ENCODE measurements at places on chromosomes 6 and 20. TPM values are rescaled to one million over a fixed set of nuclear protein-coding genes. Genes with fewer than 3 reads are reported as not detected.

GRCh38 chr6:88177961-88178464 lies 11.9 kb upstream of the CNR1 start:
- H3K27ac ChIP-seq: no peak overlapping the region
- peaks cover 15% of the 10 kb centered on the region for H3K4me1 ChIP-seq
- H3K27me3 ChIP-seq: no peaks in the 10 kb centered on the region
- no peak for DNase-seq
- no peak overlapping the region for H3K4me3 ChIP-seq
- no peaks in the 10 kb centered on the region for H3K36me3 ChIP-seq

GRCh38 chr6:38988736-38989449 lies 59.7 kb upstream of the GLP1R start:
- no peaks in the 10 kb centered on the region for H3K27me3 ChIP-seq
- H3K4me3 ChIP-seq: no peak overlapping the region
- no peak overlapping the region for H3K27ac ChIP-seq
- H3K4me1 ChIP-seq: no peaks in the 10 kb centered on the region
- DNase-seq: no peak

- no peaks in the 10 kb centered on the region for H3K27me3 ChIP-seq
- no peaks in the 10 kb centered on the region for H3K36me3 ChIP-seq
Measured at GRCh38 chr6:132011582-132011981, 60.4 kb upstream of the CCN2 start.

- no peak for DNase-seq
- H3K4me3 ChIP-seq: no peak overlapping the region
- no peaks in the 10 kb centered on the region for H3K4me1 ChIP-seq
- no peaks in the 10 kb centered on the region for H3K27me3 ChIP-seq
- no peak overlapping the region for H3K27ac ChIP-seq
Measured at GRCh38 chr6:128801621-128802020, 81.3 kb upstream of the LAMA2 start.

DNA sequence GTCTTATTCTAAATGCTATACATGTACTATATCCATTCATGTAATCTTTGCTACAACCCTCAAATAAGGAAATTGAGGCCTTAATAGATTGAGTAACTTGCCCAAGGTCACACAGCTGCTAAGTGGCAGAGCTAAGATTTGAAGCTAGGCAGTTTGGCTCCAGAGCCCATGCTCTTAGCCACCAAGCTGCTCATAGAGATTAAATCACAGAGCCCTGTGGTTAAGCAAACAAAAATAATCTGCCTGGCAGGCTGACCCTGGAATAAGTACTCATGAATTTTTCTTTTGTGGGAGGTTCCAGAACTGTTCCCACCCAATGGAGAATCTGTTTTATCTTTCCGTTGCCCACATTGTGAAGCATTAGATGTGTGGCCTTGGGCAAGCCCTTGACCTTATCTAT lies 7.4 kb downstream of the AAR2 start:
- no peaks in the 10 kb centered on the region for H3K4me1 ChIP-seq
- no peak overlapping the region for H3K4me3 ChIP-seq
- no peak for DNase-seq
- peaks cover 18% of the 10 kb centered on the region for H3K36me3 ChIP-seq

DNA sequence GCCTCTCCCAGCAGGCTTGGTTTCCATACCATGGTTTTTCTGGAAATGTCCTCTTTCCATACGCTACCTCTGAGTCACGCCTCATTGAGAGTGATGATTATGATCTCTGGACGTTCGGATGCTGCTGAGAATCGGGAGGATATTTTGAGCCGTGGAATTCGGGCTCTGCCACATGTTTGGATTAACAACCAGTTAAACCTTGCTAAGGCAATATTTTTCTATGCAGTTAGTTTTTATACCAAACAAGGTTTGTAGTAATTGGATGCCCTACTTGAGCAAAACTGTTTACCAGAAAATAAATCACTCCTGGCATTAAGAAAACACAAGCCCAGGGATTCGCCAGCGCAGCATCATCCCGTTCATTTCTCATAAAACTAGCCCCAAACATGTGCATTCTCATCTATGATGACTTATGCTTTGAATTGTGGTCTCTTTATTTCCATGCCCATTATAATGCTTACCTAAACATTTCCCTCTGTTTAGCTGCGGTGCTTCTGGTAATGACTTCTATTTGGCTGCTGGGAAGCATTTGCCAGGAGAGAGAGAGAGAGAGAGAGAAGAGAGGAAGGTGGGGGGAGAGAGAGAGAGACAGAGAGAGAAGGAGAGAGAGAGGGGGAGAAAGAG lies 198.9 kb downstream of the CLIC5 start:
- no peaks in the 10 kb centered on the region for H3K36me3 ChIP-seq
- no peak overlapping the region for H3K27ac ChIP-seq
- no peaks in the 10 kb centered on the region for H3K4me1 ChIP-seq
- no peaks in the 10 kb centered on the region for H3K27me3 ChIP-seq
- H3K4me3 ChIP-seq: no peak overlapping the region
- no peak for DNase-seq

GRCh38 chr6:158353883-158354877 lies 41.9 kb downstream of the TULP4 start:
- H3K4me3 ChIP-seq: no peak overlapping the region
- H3K27ac ChIP-seq: no peak overlapping the region
- H3K27me3 ChIP-seq: no peaks in the 10 kb centered on the region
- 0 out of 2 replicates have a peak, but pooled peaks cover 4% of the 10 kb centered on the region for H3K4me1 ChIP-seq
- H3K36me3 ChIP-seq: no peaks in the 10 kb centered on the region

The BPIFA1 gene
- total RNA-seq: not detected

The SLC32A1 gene
- not detected for total RNA-seq
